NCI-H146 (cell line): ENCODE measurements at places on chromosomes 3 and 15.

- peak; percentile 99 for DNase-seq
Measured at GRCh38 chr3:133038089-133038730, at the start of gene TMEM108. Gene TMEM108, plus strand, starts transcription at chr3:133038391.

GRCh38 chr3:10956531-10956930 is 36.0 kb upstream of the SLC6A1 start:
- no peak for DNase-seq

DNA sequence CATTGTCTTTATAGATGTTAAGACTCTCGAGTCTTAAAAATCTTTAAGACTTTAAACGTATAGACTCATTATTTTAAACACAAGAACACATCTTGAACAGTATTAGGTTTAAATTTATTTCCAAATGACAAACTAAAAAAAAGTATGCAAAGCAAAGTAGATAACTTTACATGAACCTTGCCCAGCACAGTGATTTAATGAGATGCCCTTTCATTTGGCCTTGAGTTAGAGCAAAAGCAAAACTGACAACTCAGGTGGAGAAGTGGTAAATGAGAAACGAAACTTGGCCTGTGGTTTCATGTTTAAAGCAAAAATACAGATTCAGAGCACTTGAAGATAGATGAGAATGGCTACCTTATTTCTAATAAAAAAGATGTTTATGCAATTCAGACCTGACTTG is 8.6 kb downstream of the GPR15 start:
- no peak for DNase-seq

DNA sequence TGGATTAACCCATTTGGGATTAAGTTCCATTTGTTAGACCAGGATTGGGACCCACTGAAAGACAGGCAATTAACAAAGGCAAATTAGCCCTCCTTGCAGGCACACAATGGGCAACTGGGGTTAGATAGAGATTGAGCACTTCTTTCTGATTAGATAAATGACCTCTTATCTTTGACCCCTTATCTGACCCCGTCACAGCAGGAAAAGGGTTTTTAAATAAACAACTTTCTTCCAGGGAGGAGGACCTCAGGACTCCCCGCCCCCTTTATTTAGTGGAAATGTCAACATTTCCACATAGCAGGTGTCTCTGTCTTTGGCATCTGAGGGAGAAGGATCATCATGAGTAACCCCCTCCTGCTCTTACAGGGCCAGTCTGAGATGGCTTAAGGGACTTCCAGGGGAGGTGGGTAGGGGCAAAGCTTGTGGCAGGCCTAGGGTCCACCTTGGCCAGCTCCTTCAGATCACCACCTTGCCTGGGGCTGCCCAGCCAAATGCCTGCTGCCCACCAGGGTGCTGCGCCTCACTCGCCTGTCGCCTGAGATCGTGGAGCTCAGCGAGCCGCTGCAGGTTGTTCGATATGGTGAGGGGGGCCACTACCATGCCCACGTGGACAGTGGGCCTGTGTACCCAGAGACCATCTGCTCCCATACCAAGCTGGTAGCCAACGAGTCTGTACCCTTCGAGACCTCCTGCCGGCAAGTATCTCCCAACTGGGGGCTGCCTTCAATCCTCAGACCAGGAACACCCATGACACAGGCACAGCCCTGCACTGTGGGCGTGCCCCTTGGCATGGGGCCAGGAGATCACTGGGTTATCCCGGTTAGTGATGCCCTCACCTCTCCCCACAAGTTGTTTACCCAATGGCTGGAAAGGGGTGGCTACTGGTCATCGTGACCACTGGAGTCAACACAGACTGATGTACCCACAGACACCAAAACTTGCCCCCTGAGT is 2.6 kb upstream of the WDR6 start:
- peak; percentile 76 for DNase-seq

DNA sequence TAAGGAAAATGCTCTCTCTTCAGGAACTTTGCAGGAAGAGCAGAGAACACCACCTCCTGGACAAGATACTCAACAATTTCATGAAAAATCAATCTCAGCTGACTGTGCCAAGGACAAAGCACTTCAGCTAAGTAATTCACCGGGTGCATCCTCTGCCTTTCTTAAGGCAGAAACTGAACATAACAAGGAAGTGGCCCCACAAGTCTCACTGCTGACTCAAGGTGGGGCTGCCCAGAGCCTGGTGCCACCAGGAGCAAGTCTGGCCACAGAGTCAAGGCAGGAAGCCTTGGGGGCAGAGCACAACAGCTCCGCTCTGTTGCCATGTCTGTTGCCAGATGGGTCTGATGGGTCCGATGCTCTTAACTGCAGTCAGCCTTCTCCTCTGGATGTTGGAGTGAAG is 200.5 kb downstream of the AKAP13 start:
- DNase-seq, result no peak

DNA sequence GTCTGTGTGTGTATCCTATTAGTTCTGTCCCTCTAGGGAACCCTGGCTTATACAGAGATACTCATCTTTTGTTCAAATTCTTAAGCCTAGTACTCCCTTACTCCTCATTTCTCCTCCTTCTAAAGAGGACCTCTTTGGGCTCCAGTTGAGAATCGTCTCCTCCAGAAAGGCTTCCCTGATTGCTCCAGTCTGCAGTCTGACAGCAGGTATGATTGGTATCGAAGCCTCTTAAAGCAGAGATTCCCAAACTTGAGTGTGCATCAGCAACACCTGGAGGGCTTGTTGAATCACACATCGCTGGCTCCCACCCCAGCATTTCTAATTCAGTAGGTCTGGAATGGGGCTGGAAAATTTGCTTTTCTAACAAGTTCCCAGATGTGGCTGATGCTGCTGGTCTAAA is 60.9 kb upstream of the NMNAT3 start:
- no peak for DNase-seq

DNA sequence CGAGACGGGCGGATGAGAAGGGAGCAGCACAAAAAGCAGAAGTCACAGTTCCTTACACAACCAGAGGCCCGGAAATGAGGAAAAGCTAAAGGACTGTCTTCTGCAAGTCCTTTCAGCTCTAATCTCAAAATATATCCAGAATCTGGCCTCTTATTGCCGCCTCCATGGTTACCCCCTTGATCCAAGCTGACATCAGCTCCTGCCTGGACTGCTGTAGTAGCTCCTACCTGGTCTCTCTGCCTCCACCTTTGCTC is 324.0 kb upstream of the ROPN1 start:
- no peak for DNase-seq

DNA sequence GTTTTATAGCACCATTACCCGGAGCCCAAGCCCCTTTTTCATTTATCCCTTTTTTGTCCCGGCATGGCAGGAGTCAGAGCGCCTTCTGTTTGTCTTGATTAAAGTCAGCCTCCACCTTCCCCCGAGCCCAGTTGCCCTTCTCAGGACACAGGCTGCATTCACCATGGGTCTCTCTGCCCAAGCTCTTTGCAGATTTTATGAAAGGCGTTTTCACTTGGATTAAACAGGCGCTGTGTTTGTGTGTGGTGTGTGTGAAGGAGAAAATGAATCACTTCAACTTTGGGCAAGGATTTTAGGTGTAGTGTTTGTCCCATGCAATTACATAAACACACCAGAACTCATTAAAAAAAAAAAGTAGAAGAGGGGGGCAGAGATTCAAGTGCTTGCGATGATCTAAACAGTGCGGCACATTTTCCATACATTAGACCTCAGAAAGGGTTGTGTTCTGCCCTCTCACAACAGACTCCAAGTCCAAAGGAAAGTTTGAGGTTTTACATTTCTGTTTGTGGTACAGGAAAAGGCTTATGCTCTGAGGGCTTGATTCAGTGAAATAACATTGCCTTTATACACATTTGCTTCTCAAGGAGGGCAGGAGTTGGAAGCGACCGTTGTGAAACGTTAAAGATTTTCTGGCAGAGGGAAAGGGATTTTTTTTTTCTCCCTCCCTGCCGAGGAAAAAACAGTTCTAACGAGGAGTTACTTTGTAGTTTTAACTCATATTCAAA is 14.5 kb upstream of the IL16 start:
- DNase-seq, result no peak

DNA sequence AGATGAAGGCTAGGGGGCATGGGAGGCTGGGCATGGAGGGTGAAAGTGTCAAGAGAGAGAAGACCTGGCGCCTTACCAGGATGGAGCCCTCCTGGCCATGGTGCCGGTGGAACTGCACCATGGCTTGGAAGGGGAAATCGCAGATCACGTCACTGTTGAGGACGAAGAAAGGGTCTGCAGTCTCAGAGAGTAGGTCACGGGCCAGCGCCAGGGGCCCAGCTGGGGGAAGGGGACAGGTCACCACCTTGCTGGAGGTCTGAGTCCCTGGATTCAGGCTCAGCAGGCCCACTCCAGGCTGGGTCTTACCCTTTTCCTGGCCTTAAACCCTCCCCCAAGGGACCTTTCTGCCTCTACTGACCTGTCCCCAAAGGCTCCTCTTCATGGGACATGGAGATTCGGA is 855 bp downstream of the GMPPB start:
- DNase-seq, result no peak

GRCh38 chr15:68419301-68420175 is 12.4 kb downstream of the ITGA11 start:
- DNase-seq, result no peak
